ENCODE measurements at places on chromosomes 4 and X.
A peak's percentile ranks its signal among the peaks of the same experiment; 100 is the strongest.

DNA sequence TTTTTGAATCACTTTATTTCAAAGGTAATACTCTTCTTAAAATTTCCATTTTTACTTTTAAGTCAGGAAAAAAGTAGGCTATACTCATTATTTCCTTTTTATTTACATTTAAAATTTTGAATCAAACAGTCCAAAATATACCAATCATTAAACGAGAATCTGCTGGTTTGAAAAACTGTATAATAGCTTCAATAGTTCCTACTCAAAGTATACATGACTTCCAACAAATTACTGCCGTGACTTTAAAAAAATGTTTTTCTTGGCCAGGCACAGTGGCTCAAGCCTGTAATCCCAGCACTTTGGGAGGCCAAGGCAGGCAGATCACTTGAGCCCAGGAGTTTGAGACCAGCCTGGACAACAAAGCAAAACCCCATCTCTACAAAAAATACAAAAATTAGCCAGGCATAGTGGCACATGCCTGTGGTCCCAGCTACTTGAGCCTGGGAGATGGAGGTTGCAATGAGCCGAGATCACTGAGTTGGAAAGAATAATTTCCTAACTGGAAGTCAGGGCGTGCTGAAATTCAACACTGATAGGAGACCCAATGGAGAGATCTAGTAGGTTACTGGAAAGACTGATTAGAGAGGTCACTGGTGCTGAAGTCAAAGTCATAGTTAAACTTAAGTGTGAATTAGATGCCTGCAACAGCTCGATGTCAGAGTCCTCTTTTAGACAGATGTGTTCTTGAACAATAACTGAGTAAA lies 9.0 kb downstream of the KLHL8 start:
- DNase-seq = peak; percentile 10

DNA sequence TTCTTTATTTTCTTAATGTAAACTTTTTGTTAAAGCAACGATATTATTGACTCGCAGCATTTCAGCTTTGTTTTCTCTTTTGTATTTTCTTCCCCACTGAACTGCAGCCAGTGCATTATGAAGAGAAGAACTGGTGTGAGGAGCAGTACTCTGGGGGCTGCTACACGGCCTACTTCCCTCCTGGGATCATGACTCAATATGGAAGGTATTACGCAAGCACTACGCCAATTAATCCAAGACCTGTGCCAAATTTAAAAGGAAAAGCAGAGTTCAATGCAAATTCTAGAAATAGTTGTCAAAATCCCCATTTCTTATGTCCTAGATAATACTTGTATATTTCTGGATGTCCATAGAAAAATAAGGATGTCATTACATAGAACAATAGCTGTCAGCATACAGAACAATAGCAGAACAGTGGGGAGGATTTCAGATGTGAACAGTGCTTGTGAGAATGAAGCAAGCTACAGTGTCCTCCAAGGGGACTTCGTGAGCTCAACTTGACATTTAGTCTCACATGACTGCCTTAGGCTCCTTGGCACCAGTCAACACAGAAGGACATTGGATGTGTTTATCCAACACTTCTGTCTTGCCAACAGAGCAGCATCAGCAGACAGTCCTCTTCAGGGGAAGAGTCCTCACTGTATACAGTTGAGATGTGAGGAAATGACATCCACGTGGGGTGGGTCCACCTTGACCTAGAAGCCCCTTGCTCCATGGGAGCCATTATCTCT lies 85.9 kb downstream of the MAOA start:
- peak; percentile 25 for DNase-seq

DNA sequence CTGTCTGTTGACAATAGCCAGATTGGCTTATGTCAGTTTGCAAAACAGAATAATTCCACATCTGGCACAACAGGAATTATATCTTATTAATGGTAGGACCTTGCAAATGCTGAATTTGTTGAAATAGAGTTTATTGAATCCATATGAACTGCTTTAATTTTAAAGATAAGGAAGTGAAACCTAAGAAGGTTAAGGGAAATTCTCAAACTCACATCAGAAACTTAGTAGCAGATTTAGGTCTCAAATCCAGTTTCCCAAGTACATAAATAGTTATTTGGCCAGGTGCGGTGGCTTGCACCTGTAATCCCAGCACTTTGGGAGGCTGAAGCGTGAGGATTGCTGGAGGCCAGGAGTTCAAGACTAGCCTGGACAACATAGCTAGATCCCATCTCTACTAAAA lies 117.1 kb downstream of the HNRNPD start:
- no peak for DNase-seq

DNA sequence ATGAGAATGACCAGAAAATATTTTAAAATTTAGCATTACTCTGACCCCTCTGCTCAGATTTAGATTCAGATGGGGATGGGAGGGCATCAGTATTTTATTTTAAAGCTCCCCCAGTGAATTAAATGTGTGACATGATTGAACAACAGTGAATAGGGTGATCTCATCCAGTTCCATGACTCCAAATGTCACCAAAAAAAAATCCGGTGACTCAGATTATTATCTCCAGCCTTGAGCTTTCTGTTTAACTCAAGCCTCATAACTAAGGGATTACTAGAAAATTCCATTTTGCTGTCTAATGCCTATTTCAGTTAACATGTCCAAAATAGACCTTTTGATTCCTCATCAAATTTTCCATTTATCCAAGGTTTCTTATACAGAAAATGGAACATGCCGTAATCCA lies 121.8 kb upstream of the TMEM47 start:
- DNase-seq = peak; percentile 74

GRCh38 chr4:88054901-88055300 lies 47.5 kb downstream of the PKD2 start:
- DNase-seq = peak; percentile 23

GRCh38 chr4:137632842-137633241 lies 100.5 kb upstream of the PCDH18 start:
- no peak for DNase-seq

DNA sequence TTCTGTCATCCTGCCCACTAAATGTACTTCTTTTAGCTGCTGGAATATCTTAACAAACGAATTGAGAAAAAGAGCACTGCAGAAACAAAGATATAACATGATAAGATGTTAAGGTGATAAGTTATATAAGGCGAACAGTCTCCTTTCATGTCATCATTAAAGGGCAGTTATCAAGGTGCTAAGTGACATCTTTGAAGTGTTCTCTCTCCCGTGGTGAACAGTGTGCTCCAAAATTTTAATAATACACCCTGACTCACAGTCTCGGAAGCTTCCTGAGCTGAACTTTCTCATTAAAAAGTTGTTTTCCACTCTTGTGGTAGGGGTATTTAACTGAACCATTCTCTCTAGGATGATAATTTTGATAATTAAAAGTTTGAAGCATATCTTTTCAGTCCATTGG lies 61.6 kb downstream of the PLS3 start:
- DNase-seq = no peak

DNA sequence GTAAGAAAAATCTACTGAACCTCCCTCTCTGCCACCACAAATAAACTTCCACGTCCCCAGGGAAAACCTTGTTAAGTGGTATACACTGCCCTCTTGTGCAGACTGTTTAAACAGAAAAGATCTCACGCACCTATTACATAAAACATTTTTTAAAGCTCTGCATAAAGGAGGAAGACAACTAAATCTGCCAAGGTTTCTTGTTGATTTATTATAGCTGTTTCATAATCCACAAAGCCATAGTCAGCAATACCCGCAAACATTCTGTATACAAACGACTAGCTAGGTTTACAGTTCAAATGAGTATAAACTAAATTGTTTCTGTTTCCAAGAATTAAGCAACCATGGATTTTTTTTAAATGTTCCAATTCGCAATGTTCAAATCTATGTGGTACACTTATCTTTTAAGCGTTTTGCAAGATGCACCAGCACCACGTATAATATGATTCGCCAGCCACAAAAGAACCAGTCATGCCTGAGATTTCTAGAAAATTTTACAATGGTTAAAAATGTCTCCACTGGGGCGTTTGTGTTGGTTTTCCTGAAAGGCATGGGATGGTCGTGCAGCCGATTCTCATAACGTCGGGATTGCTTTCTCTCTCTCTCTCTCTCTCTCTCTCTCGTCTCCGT lies 164.6 kb downstream of the PRKX start:
- DNase-seq = peak; percentile 62

DNA sequence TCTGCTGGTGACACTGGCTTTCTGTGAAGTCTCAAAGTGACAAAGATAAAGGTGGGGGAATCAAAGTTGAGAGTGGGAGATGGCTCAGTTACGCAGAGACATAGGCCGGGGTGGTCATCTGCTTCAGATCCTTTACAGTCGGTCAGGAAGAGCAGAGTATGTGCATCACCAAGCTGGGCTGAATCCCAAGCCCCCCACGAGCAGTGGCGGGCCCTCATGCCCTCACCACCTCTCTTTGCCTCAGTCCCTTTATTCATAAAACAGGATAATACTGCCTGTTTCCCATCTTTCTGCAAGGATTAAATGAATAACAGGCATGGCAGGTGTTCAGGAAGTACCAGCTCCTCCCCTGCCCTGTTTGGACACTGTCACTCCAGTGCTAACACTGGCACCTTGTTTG lies 135.6 kb downstream of the EVC2 start:
- DNase-seq = no peak

All from astrocyte (in vitro differentiated cells and primary cell).